ENCODE measurements at places on chromosomes 16 and 17.

GRCh38 chr17:19303367-19303776, 59.2 kb downstream of the B9D1 start:
- no peak for DNase-seq

GRCh38 chr16:64121473-64121872, 1000.4 kb downstream of the CDH11 start:
- DNase-seq = no peak

DNA sequence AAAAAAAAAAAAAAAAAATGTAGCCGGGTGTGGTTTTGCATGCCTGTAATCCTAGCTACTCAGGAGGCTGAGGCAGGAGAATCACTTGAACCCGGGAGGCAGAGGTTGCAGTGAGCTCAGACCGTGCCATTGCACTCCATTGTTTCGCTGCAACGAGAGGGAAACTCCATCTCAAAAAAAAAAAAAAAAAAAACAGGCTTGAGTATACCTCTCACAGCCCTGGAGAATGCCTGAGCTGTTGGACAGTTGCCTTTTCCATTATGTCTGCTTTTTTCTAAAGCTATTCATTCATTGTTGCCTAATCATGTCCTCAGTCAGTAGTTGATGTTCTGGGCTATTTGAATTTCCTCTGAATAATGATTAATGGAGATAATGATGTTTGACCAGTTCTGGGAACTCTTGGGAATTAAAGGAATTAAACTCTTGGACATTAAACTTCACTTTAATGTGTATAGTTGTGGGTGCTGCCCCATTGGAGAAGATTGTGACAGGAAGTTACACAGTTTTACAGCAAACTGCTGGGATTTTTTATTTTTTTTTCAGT, 11.8 kb downstream of the HMOX2 start:
- no peak for DNase-seq

DNA sequence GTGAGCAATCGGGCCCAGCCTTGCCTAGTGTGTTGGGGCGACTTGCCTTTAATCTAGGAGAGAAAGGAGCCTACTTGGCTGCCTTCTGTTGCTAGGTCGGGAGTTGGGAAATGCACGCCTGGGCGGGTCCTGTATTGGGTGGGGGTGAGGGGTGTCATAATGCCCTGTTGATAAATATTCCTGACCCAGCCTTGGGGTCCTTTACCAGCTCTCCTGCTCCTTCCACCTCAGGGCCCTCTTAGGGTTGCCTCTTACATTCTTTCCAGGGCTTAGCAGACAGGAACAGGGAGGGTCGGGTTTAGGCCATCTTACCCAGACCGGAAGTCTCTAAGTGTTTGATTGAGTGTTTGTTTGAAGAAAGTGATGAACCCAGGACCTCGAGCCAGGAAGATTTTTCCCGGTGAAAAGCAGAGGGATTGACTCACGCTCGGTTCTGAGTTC, 112.9 kb downstream of the SEC14L1 start:
- no peak for DNase-seq

GRCh38 chr16:9602189-9602588, 510.7 kb downstream of the HAPSTR1 start:
- DNase-seq = no peak

GRCh38 chr16:80778703-80779102, 25.7 kb downstream of the CDYL2 start:
- DNase-seq = no peak

GRCh38 chr16:23064639-23065038, 84.6 kb downstream of the USP31 start:
- no peak for DNase-seq

- DNase-seq = no peak
Measured at GRCh38 chr17:59165933-59166342, 10.4 kb downstream of the PRR11 start.

- no peak for DNase-seq
Measured at GRCh38 chr16:1323296-1324239, 9.9 kb upstream of the BAIAP3 start.

GRCh38 chr17:8284126-8284525, 4.3 kb upstream of the RANGRF start:
- DNase-seq = no peak

DNA sequence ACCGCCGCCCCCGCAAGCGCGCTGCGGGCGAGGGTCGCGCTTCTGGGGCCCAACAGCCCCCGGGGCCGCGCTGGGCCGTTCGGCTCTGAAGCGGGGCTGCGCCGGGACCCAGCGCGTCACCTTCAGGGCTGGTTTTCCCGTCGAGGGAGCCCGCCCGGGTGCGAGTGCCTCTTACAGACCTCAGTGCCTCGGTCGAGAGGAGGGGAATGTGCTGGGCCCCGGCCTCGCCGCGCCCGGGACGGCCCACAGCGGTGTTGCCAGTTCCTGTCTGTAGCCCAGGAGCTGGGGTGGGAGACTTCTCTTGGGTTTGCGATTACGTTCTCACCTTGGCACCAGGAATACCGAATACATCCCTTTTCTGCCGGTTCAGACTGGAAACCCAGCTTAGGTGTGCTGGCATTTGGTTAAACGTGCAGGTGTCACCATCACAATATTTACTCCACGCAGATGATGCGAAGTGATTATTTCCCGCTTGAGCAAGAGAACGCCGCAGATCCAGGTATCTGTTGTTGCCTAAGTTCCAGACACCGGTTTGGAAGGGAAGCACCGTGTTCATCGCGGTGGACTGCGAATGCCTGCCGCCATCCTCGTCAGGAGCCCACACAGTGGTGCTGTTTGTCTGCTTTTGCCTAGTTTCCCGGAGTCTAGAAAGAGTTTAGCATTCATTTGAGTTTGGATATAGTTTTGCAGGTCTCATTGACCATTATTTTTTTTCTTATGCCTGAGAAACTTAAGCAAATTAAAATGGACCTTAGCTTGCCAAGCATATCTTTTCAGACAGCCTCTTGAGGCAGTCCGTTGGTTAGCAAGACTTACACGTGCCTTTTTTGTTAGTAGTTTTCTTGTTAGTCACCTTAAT, 914 bp downstream of the MAP1LC3B start:
- no peak for DNase-seq

GRCh38 chr17:7352910-7353635, 1.1 kb downstream of the KCTD11 start:
- no peak for DNase-seq

DNA sequence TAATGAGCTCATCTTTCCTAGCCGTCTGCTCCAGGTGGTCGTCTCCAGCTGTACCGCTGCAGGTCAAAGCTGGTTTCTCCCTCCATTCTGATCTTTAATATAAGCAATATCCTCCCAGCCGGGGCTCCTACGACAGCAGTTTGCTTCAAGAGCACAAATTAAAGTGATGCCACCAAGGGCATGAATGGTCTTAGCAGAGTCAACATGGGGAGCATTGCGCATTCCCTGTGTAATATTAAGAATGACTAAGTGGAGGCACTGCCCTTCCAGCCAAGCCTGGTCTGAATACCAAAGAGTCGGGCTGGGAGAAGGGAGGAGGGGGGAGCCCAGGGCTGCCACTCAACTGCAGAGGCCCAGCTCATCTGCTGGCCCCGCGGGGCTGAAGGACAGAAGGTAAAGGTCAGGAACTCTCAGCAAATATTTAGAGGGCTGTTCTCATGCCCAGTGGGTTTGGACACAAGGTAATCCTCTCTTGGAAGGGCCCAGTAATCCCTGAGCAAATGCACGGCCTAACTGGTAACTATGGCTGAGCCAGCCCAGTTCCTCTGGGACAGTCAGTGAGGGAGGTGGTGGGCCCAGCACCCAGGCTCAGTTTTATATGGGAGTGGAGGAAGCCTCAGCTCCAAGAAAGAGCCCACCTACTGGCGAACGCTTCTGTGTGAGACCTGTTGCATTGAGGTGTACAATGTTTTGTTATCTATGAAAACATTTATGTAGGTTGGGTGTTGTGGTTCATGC, 121.2 kb downstream of the IRX3 start:
- DNase-seq = no peak

DNA sequence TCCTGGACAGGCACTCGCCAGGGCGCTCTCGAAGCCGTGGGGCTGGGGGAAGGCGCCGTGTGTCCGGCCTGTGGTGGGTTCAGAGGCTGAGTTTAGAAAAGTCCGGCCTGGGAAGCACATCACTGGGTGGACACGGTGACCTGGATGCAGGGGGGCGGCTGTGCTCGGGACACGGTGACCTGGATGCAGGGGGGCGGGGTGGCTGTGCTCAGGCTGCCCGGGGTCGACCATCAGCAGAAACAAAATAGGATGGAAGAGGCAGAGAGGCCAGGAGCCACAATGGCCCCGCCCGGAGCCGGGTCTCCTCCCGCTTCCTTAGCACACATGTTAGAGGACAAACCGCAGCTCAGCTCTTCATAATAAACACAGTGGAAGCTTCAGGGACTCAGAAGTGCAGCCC, 43.2 kb upstream of the GNG13 start:
- no peak for DNase-seq

DNA sequence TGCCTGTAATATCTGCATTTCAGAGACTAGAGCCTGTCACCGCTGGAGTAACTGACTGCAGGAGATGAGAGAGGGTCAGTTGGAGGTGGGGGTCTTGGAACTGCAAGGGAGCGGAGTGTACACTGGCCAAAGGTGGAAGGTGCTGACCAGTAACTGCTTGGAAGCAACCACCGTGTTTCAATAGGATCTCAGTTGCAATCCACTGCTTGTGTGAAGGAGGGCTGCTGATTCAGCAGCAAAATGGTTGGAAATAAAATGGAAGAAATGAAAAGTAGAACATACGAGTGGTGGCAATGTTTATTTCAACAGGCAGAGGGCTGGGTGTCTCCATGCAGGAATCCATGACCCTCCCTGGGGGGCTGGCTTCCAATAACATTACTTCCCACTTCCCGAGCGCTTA, 2.1 kb upstream of the JPH3 start:
- no peak for DNase-seq

- DNase-seq = no peak
Measured at GRCh38 chr17:41800601-41801373, 11.0 kb downstream of the P3H4 start.

DNA sequence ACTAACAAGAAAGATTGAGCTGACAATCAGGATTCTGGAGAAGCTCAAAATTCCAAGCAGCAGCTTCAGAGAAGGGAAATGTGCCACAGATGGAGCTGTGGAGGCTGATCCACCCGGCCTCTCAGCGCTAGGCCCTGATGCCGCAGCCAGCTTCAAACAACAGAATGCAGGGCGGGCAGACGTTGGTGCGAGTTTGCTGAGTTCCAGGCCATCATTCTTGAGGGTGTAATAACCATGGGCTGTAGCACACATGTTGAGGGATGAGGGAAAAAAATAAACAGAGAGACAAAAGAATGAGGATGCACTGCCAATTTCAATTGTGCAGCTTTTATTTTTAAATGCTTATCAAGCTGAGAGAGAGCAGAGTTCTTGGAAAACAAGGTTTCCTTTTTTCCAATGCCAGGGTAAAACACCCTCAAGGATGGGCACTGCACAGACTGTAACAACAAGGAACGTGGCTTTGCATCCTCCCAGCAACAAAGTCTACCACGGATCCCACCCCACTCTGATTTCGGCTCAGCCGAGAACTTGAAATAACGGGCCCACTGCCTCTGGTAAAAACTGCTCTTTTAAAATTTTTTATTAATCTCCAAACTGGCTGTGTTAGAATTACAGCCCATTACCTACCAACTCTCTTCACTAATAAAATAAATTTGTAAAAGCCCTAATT, 90.2 kb downstream of the SMG6 start:
- no peak for DNase-seq

DNA sequence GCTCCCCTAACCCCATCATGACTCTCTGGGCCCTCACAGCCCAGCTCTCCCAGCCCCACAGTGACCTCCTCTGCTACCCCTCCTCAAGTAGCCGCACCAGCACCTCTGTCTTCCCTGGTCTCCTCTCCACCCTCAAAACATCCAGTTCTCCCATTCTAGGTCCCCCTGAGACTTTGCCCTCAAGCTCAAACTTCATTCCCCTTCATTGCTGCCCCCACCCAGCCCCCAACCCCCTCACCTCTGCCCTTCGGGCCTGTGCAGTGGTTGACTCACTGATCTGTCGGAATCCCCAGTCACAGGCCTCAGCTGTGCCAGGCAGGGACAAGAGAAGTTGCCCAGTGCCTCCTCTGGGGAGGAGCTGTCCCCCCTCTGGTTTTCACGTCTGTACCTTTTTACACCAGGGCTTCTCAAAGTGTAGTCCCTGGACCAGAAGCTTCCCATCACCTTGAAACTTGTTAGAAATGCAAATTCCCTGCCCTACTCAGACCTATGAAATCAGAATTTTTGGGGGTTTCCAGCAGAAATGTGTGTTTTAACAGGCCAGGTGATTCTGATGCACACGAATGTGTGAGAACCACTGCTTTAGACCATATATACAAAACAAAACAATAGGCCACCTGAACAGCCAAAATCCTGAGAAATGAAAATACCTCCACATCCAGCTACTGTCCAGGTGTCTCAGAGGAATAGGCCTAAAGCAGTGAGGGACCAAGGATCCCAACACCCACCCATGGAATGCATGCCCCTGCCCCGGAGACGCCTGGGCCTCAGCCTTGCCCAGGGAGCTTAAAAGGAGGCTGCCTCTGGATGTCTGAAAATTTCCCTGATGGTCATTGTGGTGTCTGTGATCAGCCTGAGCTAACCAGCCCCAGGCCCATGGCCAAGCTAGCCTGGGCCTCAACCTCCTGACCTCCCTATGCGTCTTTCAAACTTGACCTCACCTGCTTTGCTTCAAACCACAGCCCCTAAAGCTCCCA, 853 bp upstream of the DOK4 start:
- DNase-seq = no peak

- DNase-seq = no peak
Measured at GRCh38 chr17:518047-518735, 165.6 kb upstream of the RPH3AL start.

DNA sequence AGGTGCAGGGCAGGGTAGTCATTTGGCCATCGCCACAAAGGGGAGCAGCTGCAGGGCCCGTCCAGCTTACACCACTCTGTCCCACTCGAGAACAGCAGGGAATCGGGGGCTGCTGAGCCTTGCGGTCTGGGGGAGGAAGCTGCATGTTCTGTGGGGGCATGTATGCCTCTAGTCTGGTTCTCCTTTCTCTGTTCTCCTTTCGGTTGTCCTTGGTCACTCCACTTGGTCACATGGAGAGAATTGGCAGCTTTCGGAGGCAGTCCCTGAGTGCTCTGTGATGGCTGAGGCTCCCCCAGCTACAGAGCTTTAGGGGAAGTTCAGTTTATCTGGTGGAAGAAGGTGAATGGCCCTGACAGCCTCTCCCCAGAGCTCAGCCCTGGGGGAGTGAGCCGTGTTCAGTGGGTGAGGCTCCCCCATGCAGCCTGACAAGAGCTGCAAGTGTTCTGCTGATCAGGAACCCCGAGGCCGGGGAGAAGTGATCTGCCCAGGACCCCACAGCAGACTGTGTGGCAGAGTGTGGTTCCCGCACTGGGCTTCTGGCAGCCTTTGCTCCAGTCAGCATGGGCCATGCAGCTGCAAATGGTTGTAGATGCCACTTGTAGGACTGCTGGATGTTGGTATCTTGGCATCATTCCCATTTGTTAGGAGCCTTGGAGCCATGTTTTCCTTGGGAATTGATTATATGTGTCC, 22.3 kb upstream of the SMPD3 start:
- no peak for DNase-seq

Measured in brain pericyte (primary cell).